Stimulated activated CD8-positive, alpha-beta memory T cell treated with anti-CD3 and anti-CD28 coated beads, Interleukin-7, amount 100 ng/mL, for 1 hour (primary cell): ENCODE measurements at places on chromosomes 2 and 18.

- no peak for DNase-seq
These were observed 34.0 kb upstream of the KLF11 start for GRCh38 chr2:10009271-10009810.

DNA sequence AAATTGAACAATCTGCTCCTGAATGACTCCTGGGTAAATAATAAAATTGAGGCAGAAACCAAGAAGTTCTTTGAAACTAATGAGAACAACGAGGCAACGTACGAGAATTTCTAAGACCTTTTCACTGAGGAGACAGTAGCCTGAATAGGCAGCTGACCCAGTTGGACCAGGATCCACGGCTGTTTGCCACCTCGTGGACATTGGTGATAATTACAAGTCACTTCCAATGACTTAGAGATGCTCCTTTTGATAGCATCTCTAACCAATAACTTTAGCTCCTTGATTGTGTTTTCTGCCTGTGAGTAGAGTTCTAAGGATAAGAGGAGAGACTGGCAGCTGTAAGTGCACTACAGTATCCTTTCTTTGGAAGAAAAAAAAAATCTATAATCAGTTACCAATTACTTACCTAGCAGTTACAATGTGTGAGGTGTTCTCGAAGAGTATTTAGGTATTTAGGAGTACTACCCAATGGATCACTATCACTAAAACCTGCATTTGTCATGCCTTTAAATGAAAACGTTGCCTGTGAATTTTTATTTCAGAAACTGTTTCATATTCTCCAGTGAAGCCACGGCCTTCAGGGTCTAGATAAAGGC, 31.3 kb upstream of the CNTNAP5 start:
- no peak for DNase-seq

DNA sequence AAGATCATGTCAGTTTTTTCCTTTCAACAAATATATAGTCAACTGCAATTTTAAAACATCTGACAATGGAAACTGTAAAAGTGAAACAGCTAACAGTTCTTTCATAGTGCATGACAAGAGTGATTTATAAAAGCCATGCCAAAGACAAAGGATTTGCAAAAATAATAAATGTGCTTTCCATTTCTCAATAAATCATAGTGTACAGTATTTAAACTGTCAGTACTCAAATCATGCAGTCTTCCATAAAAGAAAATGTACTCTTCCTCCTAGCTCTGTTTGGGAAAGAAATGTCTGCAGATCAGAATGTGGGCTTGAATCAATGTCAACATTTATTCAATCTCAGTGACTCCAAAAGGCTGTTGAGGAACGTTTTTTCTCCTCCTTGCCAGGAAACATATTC, 131.7 kb upstream of the PDE1A start:
- DNase-seq, result no peak

GRCh38 chr2:119301413-119301812, 65.2 kb downstream of the C2orf76 start:
- no peak for DNase-seq

GRCh38 chr2:32559136-32559535, 68.7 kb upstream of the TTC27 start:
- DNase-seq, result no peak
